Activated CD4-positive, alpha-beta T cell treated with anti-CD3 and anti-CD28 coated beads, Interleukin-2, amount 10 ng/mL, durations not matched to agents 7 days and 5 days (primary cell): ENCODE measurements at places on chromosomes 3 and 15.
A peak's percentile ranks its signal among the peaks of the same experiment; 100 is the strongest.

- no peak for DNase-seq
These were observed 321.2 kb upstream of the TLE3 start for GRCh38 chr15:70418943-70419342.

DNA sequence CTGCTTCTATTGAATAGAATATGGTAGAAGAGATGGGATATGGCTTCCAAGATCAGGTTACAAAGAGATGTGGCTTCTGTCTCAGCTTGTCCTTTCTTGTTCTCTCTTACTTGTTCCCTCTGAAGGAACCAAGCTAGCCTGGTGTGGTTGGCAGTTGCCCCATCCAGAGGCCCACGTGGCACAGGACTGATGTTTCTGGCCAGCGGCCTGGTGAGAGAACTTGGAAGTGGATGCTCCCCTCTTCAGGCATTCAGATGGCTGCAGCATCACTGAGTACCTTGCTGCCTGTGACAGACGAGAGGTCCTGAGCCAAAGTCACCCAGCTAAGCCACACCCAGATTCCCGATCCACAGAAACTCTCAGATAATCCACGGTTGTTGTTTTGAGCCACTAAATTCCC is 183.6 kb downstream of the NSMCE3 start:
- DNase-seq = no peak

DNA sequence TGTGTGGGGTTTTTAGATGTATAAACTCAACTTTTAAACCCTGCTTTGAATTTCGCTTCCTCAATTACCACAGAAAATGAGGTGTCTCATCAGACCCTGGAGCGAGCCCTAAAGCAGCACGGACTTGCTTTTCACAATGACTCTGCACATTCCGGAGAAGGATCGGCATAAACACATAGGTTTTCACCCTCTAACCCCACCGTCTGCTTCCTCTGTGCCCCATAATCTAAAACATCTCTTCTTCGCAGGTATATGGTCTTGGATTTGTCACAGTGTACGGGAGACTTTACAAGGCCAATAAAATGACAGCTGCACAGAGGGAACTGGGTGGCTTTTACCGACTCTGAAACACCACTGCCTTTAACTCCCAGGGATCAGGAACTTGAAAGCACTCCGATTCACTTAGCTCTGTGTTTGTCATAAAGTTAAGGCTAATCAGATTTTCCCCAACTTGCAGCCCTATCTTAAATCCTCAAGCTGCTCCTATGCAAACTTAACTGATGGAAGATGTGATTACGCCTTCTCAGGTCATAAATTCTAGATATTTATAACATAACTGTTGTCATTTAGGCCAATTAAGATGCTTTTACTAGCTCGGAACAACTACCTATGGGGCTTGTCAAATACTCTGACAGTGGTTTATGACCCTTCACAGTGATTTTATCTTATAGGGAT is 133.4 kb upstream of the WNT5A start:
- DNase-seq = no peak

- DNase-seq = no peak
These were observed 211.4 kb upstream of the SETMAR start for GRCh38 chr3:4091786-4092185.

- no peak for DNase-seq
These were observed 255.5 kb downstream of the UACA start for GRCh38 chr15:70507772-70508371.

DNA sequence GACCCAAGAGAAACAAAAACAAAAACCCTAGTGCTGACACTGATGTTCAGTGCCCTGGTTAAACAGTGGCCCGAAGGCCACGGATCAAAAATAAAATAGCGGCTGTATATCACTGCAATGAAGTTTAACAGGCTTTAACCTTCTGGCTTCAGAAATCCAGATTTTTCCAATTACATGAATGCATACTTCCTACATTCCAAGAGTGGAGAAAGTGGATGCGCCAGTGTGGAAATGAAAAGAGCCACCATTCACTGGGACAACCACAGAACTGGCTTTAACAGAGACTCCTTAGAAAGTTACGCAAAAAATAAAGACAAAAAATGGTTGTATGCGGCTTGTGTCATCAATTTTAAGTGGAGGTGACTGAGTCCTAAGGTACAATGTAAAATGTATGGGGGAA is 522.2 kb downstream of the FHIT start:
- DNase-seq = no peak

DNA sequence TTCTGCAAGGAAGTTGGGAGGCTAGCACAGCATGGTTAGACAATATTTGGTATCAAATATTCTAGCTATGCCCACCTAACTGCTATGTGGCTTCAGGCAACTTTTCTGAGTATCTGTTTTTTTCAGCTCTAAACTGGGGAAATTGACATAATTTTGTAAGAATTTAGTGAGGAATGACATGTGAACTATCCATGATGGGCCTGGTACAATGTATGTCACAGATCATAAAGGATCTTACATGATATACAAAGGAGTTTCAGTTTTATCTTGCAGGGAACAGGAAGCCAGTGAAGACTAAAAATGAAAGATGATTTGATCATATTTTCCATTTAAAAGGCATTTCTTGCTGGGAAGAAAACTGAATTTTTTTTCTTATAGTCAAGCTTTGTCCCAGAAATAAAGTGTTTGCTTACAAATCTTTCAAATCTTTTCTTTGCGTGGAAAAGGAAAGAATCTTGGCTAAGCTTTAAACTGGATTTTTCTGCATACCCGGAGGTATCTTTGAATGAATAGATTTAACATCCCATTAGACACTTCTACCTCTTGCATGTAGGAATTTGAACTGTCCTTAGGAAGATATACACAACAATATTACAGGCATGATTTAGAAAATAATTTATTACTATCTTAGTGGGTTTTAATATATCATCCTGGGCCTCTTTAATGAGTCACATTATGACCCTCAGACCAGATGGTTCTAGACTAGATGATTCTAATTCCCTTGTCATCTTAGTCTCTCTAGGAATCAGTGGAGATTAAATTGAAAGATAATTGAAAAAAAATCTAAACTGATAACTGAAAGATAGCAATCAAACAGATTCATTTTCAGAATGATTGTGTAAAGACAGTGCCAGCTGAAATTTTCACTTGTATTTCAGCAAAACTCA is 436.0 kb upstream of the THBS1 start:
- DNase-seq = no peak

GRCh38 chr3:117750674-117751269 is 1041.2 kb downstream of the TUSC7 start:
- DNase-seq = no peak

- DNase-seq = no peak
These were observed 102.5 kb downstream of the AKAP13 start for GRCh38 chr15:85482894-85483293.

DNA sequence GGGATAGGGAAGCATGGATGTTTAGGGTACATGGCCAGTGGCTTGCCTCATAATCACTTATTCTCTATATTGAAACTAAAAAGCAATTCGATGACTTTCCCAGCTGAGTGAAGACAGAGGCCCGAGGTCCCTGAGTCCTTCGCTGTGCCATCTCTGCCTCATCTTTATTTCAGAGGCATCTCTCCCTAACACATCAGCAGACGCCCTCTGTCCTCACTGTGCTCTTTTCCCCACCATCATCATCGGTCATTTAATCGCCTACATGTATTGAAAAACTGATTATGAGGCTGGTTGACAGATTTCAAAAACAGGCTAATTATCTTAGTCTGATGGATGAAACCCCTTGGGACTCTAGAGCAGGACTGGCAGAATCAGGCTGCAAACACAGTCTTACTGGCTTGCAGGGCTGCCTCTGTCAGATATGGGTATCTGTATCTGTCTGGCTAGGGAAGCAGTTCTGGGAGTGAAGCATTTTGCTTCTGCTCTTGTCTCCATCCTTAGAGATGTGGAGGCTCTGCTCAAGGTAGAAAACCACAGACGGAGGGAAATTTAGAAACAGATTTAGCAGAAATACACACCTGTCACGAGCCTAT is 291.0 kb upstream of the CHRM5 start:
- DNase-seq = no peak

DNA sequence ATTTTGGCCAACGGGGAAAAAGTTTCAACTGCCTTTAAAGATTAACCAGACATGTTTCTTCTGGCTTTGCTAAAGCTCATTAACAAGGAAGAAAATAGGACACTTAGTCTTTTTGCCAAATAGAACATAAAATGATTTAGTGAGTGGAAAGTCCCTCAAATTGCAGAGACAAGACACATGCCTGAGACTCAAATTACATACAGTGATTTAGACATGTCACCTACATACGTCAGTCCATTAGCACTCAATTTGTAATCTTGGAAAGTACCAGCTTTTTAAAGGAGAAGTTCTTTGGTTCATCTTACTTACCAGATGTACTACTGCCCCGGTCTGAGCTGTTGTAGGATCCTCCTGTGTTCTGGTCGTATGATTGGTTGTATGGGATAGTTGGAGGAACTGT is 1134.2 kb downstream of the ROBO1 start:
- no peak for DNase-seq

DNA sequence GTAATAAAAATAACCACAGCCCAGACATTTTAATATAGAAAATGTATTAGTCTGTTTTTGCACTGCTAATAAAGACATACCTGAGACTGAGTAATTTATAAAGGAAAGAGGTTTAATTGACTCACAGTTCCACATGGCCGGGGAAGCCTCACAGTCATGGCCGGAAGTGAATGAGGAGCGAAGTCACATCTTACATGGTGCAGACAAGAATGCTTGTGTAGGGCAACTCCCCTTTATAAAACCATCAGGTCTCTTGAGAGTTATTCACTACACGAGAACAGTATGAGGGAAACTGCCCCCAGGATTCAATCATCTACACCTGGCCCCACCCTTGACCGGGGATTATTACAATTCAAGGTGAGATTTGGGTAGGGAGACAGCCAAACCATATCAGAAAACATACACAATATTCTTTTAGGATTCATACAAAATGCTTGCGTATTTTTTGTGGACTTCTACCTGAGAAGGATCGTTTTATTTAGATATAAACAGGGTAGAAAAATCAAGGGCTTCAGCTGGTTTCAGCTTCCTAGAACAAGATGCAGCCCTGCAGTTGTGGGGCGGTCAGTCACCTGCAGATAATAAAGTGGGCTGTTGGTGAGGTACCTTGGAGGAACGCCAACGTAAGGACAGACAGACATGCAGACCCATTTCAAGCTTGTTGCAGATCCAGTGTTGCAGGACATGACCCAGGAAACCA is 101.9 kb downstream of the TNIK start:
- no peak for DNase-seq

DNA sequence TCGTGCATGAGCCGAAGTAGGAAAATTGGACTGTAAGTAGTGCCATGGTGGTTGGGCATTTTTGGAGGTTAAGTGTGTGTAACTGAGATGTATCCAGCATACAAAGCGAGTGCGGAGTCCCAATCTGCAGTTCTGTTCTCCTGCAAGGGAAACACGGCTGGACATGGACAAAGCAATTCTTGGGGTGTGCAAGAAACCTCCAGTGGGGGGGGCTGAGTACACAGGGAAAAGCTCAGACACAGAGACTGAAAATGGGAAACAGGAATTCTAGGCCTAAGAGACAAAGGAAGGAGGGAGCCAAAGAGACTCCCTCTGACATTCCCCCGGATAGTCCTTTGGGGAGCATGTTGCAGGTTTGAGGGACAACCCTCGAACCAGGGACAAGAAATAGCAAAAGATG is 83.2 kb upstream of the PLSCR4 start:
- no peak for DNase-seq

DNA sequence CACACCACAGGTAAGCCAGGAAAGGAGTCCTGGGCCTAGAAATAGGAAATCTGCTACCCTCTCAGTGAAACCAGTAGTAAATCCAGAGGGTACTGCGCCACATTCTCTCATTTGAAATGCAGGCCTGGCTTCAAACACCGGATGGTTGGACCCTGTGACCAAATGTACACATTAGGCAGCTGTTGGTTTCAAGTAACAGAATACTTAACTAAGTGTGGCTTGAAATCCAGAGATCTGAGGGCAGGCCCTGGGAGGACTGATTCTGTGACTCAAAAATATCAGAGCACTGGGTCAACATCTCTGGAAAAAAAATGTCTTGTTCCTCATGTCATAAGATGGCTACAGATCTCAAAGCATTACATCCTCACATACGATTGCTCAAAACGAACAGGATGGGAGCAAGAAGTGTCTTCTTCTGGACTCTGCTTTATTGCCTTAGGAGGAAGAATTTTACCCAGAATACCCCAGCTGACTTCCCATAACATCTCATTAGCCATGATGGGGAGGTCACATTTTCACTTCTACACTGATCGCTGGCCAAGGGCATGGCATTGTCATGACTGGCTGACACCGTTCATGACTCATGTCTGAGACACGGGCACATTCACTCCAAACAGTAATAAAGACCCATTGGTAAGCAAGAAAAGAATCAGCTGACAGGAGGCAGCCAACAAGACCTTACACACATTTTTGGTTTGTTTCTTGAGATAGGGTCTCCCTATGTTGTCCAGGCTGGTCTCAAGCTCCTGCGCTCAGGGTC is 166.0 kb downstream of the ARRDC4 start:
- DNase-seq = no peak

GRCh38 chr3:133412183-133413132 is 12.6 kb downstream of the BFSP2 start:
- no peak for DNase-seq

- peak; percentile 44 for DNase-seq
These were observed 765 bp upstream of the UBE2E2 start for GRCh38 chr3:23202203-23202920.

DNA sequence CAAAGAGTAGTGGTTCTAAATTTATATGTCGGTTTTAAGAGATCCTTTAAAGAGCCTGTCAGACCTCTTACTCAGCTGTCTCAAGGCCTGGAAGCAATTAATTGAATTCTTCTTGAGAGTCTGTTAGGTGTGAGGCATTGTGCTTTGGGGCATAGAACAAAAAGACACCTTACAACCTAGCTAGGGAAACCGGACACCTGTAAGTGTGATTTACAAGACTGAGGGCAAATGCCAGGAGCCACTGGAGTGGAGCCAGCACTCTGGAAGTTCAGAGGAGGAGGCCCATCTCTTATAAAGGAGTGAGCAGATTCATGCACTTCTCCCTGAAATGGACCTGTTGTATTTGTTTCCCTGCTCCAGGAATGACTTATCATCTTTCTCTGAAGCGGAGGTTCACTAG is 97.7 kb upstream of the NUDT16 start:
- no peak for DNase-seq

GRCh38 chr3:116870379-116870778 is 160.8 kb downstream of the TUSC7 start:
- no peak for DNase-seq

GRCh38 chr3:9777694-9778021 is 7.9 kb upstream of the CAMK1 start:
- DNase-seq = no peak

GRCh38 chr3:71784914-71785531 is at the start of gene PROK2:
Gene PROK2, minus strand, starts transcription at chr3:71785148. Its CDS starts 96 bp downstream, at chr3:71785052.
- peak; percentile 26 for DNase-seq

DNA sequence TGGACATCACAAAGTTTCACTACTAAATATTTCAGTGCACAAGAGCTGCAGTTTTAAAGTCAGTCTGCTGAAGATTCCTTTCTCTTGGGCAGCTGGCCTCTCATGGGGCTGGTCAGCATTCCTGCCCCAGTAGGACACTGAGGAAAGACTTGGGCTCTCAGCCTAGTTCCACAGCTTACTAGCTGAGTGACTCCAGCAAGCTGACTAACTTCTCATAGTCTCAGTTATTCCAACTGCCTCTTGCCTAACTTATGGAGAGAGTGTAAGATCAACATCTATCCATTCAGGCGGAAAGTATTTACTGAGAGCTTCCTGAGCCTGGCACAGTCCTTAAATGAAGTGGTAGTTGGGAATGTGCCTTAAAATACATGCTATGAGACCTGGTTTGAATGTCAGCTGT is 27.0 kb downstream of the TM4SF4 start:
- no peak for DNase-seq

- no peak for DNase-seq
These were observed 32.5 kb downstream of the NME9 start for GRCh38 chr3:138297059-138297607.
